ENCODE measurements at places on chromosomes 12 and 14. TPM values are rescaled to one million over a fixed set of nuclear protein-coding genes. Genes with fewer than 3 reads are reported as not detected.

DNA sequence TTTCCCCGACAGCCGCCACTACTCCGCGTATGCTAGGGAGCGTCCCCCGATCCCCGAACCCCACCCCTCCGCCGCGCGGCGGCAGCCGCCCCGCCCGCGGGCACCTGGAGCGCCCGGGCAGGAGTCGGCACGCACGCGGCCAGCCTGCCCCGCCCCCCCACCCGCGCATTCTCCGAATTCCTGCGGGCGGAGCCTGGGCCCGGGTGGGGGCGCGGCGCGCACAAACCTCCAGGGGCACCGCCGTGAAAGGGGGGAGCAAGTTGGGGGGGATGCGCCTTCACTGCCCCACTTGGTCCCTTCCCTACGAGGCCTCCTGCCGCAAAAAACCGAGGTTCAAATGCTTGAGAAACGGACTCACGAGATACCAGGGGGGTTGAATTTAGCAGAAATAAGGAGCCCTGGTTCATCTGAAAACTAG, 1.7 kb downstream of the AJUBA start:
- DNase-seq: peak; percentile 94
- H3K36me3 ChIP-seq: peaks cover 17% of the 10 kb centered on the region
- no peaks in the 10 kb centered on the region for H3K27me3 ChIP-seq
- peak overlapping the region; percentile 74 for H3K27ac ChIP-seq
- H3K4me3 ChIP-seq: peak overlapping the region; percentile 87
- H3K4me1 ChIP-seq: peaks cover 50% of the 10 kb centered on the region

ASCL1 gene
- total RNA-seq: not detected

DNA sequence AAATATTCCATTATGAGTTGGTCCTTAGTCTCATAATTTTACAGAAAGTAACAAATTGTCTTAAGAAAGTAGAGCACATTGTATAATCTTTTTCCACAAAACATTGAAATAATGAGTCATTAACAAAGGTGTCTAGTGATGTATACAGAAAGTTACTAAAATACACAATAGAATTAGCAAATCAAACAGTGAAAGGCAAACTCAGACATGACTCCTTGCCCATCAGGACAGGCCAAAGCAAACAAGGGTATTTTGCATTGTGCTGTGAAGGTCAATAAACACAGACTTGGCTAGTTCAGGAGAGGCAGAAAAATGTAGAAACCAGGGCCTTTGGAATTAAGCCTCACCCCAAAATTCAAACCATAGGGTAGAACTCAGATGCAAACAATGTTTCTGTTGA, 37.3 kb downstream of the SIX4 start:
- H3K4me3 ChIP-seq: no peak overlapping the region
- H3K27ac ChIP-seq: no peak overlapping the region
- no peak for DNase-seq
- H3K36me3 ChIP-seq: no peaks in the 10 kb centered on the region
- H3K27me3 ChIP-seq: no peaks in the 10 kb centered on the region

DNA sequence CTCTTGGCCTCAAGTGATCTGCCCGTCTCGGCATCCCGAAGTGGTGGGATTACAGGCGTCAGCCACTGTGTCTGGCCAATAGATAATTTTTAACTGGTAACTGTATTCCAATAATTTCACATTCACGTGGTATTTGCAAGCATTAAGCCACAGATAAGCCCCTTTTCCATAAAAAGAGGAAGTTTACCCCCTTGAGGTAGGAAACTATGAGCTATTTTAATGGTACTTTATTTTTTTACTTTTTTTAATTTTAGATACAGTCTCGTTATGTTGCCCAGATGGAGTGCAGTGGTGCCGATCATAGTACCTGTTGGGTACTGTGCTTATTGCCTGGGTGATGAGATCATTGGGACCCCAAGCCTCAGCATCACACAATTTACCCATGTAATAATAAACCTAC, 42.9 kb upstream of the AP4S1 start:
- peaks cover 2% of the 10 kb centered on the region for H3K4me1 ChIP-seq
- H3K27ac ChIP-seq: no peak overlapping the region
- H3K27me3 ChIP-seq: no peaks in the 10 kb centered on the region
- H3K4me3 ChIP-seq: no peak overlapping the region

DNA sequence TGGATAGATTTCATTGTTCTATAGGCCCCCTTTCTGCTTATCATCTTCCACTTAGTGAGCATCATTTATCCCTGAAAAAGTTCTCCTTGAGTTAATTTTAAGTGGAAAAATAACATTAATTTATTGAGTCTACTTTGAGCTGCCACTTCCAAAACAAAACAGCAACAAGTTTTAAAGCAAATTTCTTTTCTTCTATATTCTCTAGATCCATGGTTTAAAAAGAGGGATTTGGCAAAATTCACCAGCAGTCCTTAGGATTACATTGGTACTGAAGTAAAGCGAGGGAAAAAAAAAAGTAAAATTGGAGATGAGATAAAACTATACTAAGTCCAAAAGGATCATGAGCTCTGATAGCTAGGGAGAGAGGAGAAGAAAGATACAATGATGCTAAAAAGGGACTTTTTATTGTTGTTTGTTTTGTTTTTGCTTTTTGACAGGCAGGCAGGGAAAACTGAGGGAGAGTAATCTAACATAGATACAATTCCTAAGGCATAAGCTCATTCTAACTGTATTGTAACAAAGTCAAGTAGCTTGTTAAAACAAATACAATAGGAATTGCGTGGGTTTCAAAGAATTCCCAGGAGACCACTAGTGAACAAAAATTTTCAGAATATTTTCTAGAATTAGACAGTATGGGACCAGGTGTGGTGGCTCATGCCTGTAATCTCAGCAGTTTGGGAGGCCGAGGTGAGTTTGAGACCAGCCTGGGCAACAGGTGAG, 19.2 kb upstream of the PLEKHA5 start:
- no peaks in the 10 kb centered on the region for H3K27me3 ChIP-seq
- peaks cover 4% of the 10 kb centered on the region for H3K4me1 ChIP-seq
- H3K36me3 ChIP-seq: no peaks in the 10 kb centered on the region
- H3K4me3 ChIP-seq: no peak overlapping the region
- H3K27ac ChIP-seq: no peak overlapping the region

GRCh38 chr14:74281069-74281468, 21.7 kb downstream of the ABCD4 start:
- H3K27ac ChIP-seq: no peak overlapping the region
- no peak for DNase-seq
- H3K36me3 ChIP-seq: peaks cover 14% of the 10 kb centered on the region
- H3K4me1 ChIP-seq: no peaks in the 10 kb centered on the region

DNA sequence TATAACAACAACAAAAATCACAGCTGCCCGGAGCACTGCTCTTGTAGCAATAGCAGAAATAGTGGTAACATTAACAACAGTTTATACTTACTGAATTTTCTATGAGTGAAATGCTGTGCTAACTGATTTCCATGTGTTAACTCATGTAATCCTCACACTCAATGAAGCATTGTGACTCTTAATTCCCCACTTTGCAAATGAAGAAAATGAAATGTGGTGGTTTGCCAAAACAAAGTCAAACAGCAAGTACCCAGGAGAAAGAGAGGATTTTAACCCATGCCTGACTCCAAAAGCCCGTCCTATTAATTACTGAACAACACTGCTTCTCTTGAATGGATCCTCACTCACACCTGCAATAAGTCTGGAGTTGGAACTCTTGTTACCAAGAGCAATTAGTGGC, 123.5 kb downstream of the MED13L start:
- no peak overlapping the region for H3K4me3 ChIP-seq
- no peak overlapping the region for H3K27ac ChIP-seq
- no peaks in the 10 kb centered on the region for H3K36me3 ChIP-seq
- H3K4me1 ChIP-seq: peaks cover 24% of the 10 kb centered on the region
- no peaks in the 10 kb centered on the region for H3K27me3 ChIP-seq

DNA sequence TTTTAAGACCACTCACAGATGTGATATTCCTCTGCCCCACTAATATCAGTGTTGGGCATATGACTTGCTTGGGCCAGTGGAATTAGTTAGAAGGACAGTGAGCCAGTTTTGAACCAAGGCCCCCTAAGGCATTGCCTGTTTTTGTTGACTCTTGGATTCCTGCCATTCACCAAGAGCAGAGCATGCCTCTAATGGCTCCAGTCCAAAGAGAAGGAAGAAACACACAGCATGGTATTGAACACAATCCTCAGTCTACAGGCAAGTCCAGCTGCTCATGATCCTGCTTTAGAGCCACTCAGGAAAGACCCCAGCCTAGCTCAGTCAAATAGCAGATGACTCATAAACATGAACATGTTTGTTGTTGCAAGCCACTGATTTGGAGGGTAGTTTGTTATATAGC, 1201.5 kb downstream of the BCL11B start:
- H3K4me3 ChIP-seq: no peak overlapping the region
- H3K27ac ChIP-seq: no peak overlapping the region
- H3K27me3 ChIP-seq: no peaks in the 10 kb centered on the region
- DNase-seq: no peak

DNA sequence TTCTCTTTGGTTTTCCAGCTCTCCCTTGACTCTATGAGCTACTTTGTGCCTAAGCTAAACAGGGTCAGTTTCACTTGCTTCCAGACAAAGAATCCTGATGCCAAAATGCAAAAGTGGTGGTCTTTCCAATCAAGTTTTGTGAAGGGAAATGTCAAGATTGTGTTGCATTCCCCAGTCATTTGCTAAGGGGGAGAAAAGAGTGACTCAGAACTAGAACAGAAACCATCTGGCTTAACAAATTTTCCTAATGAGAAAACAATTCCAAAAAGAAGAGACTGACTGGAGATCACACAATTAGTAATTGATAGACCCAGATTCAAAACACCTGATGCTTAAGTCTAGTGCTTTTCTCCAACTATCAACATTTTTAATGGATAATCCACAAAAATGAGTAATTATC, 235.1 kb upstream of the DIO2 start:
- H3K27ac ChIP-seq: no peak overlapping the region
- no peak for DNase-seq
- H3K4me3 ChIP-seq: no peak overlapping the region
